Renal cortical epithelial cell (primary cell): ENCODE measurements at places on chromosomes 7 and 10.

DNA sequence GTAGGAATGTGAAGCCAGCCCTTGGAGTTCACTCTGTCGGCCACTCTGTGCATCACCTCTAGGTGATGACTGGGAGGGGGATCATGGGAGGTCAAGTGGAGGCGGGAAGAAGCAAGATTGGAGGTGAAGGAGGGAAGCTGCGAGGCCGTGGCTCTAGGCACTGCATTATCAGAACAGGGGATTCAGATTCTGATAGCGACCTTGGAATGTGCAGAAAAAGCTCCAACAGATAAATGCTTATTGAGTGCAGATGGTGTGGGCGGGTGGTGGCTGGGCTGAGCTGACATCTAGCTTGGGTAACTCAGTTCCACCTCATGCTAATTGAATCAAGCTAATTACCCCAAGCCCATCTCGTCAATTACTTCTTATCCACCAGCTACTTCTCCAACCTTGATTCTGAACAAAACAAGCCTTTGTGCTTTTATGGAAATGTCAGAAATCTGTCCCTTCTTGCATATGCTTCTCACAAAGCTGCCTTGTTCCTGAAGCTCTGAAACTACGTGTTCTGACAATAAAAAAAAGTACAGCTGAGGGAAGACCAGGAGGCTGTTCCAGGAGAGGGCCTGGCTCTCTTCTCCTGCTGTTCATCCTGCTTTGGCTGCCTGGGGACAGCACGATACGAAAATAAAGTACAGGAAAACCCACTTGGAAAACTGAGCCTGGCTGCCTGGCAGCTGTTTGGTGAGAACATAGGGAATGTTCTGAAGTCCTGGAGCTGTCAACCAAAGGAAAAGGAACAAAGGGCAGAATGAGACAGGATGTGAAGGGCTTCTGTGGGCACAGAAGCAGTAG is 27.5 kb downstream of the STRA8 start:
- DNase-seq: no peak

DNA sequence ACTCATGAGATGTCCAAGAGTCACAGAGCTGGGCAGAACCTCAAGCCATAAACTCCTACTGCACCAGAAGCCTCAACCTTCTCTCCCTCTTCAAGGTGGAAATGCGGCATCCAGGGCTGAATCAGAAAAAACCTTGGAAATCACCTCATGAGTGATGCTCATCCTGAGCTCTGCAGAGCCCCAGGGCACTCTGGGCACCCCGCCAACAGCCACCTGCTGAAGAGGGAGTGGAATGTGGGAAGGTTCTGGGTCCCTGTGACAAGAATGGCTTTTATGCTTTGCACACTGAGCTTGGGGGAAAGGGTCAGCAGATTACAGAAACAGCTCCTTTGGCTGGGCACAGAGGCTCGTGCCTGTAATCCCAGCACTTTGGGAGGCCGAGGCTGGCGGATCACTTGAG is 18.8 kb downstream of the NUDT1 start:
- peak; percentile 79 for DNase-seq

GRCh38 chr7:70132852-70133690 is 534.8 kb downstream of the AUTS2 start:
- DNase-seq: no peak

GRCh38 chr7:154871507-154871906 is 131.4 kb downstream of the PAXIP1 start:
- DNase-seq: no peak

DNA sequence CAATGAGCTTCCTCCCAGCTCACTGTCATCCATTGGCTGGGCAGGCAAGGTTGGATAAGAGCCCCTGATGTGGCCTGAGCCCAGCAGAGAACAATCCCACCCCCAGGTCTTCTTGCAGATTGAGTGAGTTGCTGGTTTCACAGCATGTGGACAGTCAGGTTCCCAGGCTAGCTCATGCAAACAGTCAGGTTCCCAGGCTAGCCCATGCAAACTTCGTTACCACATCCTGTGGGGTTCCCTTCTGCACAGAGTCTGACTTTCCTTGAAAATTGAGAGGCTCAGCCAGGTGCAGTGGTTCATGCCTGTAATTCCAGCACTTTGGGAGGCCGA is 67.1 kb downstream of the TMEM130 start:
- no peak for DNase-seq

DNA sequence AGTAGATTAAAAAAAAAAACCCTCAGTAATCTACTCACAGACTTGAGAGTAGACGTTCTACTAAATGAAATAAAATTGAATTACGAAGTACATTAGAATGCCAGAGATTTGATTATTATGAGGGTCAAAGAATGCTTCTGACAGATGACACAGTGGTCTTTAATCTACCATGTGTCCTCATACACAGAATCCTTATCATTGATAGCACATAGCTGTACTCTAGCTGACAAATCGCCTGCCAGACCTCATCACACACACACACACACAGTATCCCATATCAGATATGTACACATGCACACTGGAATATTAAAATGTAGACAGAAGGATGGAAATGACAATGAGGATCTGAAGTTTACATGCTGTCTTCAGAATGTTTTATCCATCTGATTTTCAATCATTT is 104.6 kb downstream of the SORCS1 start:
- no peak for DNase-seq

DNA sequence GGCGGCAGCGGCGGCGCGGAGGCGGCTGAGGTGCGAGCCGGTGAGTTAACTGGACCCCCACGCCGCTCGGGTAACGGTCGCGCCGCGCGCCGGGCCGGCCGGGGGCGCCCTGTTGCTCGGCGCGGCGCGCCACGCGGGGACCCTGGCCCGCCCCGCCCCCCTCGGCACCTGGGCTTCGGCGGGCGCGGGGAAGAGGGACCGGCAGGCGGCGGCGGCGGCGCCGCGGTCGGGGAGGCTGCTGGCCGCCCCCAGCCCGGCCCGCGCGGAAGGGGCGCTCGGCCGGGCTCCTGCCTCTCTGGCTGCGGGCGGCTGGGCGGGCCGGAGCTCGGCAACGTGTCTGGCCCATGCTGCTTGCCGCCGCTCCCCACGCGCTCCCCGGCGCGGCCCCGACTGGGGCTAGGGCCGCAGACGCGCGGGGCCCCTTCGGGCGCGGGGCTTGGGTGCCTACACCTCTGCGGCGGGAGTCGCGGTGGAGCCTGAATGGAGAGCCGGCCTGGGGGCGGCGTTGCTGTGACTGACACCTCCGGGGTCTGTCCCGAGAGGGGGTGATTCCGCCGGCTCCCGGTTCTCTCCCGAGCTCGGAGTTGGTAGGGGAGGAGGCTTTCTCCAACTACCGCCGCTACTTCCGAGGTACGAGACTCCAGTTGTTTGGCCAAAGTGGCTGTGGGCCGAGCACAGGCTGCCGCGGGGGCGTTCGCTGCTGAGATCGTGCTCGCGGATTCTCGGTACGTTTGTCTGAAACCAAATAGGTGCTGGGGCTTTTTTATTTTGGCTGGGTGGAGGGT is 494 bp downstream of the PALS2 start:
- peak; percentile 29 for DNase-seq

DNA sequence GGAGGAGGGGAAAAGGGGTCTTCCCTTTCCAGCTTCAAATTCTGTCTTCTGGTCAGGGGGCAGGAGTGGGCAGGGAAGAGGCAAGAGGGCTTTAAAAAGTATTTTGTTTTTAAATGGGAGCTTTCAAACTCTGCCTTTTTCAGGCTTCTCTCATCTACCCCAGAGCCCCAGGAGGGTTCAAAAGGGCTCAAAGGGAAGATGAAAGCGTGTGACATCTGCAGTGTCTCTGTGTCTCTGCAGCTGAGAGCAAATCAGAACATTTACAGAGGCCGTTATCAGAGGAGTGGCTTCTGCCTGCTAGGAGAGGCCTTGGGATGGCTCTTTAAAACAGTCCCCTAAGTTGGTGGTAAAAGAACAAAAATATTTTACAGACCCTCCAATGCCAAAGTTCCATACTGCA is 30.3 kb downstream of the TRIM8 start:
- DNase-seq: no peak

DNA sequence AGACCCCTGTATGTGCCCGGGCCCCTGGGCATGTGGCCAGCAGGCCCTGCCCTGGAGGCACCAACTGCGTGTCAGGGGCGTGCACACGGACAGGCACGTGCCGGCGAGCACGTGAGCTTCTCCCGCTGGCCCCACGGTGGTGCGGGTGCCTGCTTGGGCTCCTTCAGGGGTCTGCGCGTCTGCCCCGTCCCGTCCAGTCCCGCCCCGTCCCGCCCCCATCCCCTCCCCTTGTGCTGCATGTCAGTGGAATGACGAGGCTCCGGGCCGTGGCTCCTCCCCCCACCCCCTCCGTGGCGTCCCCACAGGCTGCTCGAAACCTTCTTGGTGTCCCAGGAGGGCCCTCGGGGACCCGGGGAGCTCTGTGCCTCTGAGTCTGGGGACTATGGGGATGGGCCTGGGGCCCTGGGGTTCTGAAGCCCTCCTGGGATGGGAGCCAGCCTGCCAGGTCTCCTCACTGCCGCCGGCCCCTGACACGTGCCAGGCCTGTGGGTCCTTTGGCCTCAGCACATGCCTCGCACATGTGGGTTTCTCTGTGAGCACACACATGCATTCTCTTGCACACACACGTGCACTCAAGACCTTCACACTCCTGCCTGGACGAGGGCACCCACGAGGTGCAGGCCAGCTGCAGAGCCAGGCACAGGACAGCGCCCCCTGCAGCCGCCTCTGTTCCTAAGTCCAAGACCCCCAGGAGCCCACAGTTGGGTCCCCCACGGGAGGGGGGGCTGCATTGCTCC is 27.5 kb upstream of the AMZ1 start:
- DNase-seq: no peak

DNA sequence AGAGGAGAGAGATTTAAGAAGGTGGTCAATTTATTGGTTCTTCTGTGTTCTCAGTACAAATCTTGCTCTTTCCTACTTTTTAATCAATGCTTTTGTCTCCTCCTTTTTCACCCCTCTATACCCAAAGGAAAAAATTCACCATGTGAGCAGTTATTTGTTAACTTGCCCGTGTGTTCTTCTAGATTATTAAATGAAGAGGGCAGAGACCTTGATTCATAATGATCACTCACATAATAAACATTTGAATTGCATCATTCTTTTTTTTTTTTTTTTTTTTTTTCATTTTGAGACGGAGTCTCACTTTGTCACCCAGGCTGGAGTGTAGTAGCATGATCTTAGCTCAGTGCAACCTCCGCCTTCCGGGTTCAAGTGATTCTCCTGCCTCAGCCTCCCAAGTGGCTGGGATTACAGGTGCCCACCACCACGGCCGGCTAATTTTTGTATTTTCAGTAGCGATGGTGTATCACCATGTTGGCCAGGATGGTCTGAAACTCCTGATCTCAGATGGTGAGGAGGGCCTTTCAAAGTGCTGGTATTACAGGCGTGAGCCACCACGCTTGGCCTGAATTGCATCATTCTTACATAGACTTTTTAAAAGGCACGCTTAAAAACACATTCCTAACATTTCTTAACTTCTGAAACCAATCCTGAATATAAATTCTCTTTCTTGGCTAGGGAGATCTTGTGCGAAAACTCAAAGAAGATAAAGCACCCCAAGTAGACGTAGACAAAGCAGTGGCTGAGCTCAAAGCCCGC is 3.6 kb downstream of the GARS1 start:
- no peak for DNase-seq

DNA sequence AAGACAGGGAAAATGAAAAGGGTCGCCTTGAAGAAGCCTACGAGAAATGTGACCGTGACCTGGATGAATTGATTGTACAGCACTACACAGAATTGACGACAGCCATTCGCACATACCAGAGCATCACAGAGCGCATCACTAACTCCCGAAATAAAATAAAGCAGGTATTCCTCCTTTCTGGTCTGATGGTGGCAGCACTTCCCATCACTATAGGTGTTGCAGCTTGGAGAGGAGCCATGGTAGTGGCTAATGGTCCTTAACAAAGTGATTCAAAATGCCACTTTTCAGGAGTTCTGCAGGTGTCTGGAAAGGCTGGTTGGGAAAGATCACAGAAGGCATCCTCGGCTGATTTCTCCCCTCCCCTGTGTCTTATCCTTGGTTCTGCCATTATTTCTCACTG is 22.1 kb downstream of the EXOC4 start:
- no peak for DNase-seq

DNA sequence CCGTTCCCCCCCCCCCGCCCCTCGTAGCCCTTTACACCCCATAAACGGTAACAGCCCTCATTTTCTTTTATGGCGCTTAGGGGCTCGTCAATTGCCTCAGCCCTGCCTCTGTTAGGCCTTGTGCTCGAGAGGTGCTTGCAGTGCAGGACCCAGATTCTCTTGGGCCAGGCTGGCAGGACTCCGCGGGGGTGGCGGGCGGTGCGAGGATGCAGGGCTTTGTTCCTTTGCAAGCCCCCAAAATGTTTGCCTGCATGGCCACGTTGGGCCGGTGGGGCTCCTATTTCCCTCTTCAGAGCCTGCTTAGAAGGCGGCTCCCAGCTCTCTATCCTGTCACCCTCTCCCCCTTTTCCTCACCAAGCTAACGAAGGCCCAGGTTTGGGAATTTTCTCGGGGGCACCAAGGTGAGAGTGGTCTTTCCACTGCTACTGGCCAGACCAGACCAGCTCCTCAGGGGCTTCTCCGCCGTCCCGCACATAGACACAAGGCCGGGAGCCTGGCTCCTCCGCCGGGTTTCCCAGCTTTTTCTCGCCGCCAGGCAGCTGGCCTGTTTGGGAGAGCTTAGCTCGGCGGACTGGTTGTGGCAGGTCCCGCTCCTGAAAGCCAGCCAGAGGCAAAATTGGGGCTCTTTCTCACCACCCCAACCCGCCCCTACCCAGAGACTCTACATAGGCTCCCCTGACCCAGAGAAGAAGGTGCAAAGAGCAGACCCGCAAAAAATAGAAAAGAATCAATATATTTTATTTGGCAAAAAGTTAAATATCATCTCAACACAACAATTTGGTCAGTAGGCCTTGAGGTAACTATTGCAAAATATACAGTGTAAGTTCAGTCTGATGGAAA is 3.4 kb downstream of the HOXA9 start:
- DNase-seq: no peak

GRCh38 chr10:52488606-52489485 is 174.8 kb downstream of the DKK1 start:
- DNase-seq: peak; percentile 28

- no peak for DNase-seq
Observed at GRCh38 chr7:32070406-32071360, at the start of gene PDE1C. PDE1C (minus strand) TSS chr7:32070407.

- DNase-seq: peak; percentile 67
Observed at GRCh38 chr7:149414745-149415390, 46.0 kb downstream of the ZNF777 start.

DNA sequence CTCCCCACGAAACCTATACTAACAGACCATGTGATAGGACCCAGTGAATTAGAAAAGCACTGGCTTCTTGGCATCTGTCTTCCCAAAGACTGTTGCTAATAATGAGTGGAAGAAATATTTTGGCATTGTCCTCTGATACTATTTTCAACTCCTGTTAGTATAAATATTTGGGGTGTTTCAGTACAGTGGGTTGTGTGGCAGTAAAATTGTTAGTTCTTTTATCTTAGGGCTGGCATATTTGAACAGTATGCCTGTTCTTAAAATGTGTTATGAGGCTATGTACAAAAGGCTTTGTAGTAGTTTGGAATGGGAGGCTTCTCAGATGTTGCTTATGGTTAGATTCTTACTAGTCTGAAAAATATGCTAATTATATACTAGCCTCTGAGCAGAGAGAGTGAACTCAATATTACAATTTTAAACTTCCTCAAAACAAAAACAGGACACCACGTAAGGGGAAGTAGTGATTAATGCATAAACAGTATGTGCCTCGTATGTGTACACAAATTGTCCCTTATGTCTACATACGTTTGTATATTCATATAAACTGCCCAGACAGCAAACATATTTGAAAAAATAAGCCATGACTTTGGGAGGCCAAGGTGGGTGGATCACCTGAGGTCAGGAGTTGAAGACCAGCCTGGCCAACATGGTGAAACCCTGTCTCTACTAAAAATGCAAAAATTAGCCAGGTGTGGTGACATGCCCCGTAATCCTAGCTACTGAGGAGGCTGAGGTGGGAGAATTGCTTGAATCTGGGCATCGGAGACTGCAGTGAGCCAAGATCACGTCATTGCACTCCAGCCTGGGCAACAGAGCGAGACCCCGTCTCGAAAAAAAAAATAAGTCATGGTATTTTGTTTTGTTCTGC is 115.4 kb downstream of the ARID5B start:
- DNase-seq: no peak
